T-cell (primary cell): ENCODE measurements at places on chromosomes 3 and 15.
A peak's percentile ranks its signal among the peaks of the same experiment; 100 is the strongest.

GRCh38 chr15:79844221-79844620, 52.6 kb downstream of the MTHFS start:
- no peak for DNase-seq

GRCh38 chr15:63188926-63189871, at the start of gene RAB8B:
Gene RAB8B, plus strand, starts transcription at chr15:63189606. Its CDS starts 19 bp downstream, at chr15:63189625.
- peak; percentile 96 for DNase-seq

DNA sequence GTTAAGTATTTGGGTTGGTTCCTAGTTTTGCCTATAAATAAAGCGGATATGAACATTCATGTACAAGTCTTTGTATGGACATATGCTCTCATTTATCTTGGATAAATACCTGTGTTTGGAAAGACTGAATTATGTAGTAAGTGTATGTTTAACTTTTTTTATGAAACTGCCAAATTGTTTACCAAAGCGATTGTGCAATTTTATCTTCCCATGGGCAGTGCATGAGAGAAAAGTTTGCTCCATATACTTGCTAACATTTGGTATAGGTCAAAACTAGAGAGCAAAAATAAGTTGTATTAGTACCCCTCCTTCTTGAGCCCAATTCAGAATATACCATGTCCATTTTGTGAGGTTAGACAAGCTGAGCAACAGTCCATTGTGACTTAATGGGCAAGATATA, 502.6 kb downstream of the SQOR start:
- DNase-seq: no peak

DNA sequence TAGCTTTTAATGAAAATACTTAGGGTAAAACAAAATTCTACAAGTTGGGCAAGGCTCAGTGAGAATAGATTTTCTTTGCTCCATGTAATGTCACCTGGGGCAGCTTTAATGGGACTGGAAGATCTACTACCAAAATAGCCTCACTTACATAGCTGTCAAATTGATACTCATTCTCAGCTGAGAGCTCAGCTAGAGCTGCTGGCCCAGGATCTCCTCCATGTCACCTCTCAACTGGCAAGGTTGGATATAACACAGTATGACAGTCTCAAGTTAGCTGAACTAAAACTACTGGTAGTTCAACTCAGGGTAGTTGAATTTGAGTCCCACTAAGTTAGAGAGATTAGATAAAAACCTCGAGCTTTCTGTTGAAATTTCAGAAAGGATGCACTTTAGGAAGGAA, 218.5 kb upstream of the PLSCR5 start:
- no peak for DNase-seq

- DNase-seq: no peak
Observed at GRCh38 chr3:62785384-62785783, 89.8 kb downstream of the CADPS start.

DNA sequence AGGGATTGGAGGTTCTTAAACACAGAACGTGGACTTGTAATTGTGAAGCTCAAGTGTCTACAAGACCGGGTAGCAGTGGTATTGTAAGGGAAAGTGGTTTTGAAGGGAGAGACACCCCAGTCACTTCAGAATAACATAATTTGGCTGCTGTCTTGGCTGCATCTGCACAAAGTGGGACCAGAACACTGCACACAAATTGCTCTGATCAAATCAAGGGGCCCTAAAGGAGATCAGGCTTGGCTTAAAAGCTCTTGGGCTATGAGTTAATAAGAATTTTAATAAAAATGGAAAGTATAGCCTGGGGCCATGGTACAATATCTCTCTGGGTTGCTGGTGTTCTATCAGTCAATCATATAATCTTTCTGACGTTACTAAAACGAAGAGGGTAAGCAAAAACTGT, 356.1 kb upstream of the ICE2 start:
- DNase-seq: no peak

GRCh38 chr3:157912514-157913451, 193.4 kb downstream of the SHOX2 start:
- no peak for DNase-seq

GRCh38 chr15:69629631-69630161, 177.1 kb downstream of the RPLP1 start:
- no peak for DNase-seq

DNA sequence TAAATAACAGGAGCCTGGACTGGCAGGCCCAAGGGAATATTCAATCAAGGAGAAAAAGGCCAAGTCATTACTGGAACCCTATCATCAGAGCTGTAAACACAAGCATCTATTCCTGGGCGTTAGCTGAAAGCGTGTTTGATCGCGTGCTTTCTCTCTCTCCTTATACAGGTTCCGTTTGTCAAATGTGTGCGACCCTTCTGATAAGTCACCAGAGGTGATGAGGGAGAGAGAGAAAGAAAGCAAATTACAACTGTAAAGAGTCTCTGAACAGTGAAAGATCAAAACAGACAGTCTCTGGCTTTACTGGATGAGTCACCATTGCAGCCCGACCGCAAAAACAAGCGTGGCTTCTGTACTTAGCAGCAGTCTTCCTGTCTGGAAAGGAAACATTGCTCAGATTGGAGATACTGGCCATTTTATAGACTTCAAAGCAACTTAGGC, 39.5 kb upstream of the TPRG1 start:
- DNase-seq: peak; percentile 55

DNA sequence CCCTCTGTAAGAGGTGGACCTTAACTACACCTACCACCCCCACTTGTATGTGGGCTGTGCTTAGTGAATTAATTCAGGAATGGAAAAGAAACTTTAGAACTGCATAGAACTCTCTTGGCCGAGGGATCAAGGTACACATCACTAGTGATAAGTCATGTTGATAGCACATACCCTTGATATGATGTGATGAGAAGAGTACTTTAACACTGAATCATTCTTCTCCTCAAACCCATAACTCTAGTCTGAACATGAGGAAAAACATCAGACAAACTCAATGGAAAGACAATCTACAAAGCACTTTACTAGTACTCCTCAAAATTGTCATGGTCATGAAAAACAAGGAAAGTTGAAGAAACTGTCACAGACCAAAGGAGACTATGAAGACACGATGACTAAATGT, 87.6 kb downstream of the P2RY1 start:
- no peak for DNase-seq

DNA sequence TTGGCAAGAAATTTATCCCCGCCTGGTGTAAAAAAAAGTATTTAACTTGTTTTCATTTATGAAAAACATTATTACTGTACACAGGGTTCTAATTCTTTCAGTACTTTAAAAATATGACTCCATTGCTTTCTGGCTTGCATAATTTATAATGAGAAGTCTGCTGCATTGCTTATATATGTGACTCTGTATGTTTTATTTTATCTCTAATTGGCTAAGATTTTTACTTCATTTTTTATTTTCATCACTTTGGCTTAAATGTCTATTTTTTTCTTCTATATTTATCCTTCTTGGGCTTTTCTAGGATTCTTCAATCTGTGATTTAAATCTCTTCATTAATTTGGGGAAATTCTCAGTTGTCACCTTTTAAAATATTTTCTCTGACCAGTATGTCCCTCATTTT, 636.6 kb upstream of the NR2F2 start:
- DNase-seq: no peak

DNA sequence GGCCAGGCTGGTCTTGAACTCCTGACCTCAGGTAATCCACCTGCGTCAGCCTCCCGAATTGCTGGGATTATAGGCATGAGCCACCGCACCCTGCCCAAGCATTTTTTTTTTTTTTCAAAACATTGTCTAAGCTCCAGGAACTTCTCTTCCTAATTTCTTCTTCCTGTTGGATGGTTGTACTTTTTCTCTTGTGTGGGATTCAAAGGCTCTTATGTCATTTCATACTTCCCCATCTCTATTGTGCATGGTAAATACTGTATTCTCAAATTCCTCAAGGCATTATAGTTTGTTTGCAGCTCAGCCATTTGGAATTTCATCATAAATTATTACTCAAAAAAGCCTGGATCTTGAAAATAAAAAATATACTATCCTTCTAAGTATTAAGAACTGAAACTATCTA, 199.1 kb upstream of the GADL1 start:
- DNase-seq: no peak

GRCh38 chr3:72848703-72849081, 447 bp upstream of the SHQ1 start:
- DNase-seq: peak; percentile 27

GRCh38 chr15:79641841-79642240, 209.7 kb downstream of the MINAR1 start:
- DNase-seq: no peak

GRCh38 chr3:106482451-106482850, 613.6 kb upstream of the CBLB start:
- no peak for DNase-seq

DNA sequence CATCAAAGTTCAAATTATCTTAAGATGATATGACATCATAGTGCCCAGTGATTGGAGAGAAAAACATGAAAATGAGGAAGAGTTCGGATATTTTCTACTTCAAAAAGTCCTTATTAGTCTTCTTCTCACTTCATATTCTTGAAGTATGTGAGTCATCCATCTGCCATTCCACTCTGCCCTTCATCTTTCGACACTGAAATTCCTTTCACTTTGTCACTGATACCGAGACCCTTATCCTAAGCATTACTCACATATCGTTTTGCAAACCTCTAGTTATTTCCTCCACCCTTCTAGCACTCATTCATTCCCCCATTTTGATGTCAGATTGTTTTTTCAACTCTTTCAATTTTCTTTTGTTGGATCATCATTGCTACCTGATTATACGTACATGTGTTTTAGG, 4.0 kb downstream of the OR5H14 start:
- DNase-seq: no peak

DNA sequence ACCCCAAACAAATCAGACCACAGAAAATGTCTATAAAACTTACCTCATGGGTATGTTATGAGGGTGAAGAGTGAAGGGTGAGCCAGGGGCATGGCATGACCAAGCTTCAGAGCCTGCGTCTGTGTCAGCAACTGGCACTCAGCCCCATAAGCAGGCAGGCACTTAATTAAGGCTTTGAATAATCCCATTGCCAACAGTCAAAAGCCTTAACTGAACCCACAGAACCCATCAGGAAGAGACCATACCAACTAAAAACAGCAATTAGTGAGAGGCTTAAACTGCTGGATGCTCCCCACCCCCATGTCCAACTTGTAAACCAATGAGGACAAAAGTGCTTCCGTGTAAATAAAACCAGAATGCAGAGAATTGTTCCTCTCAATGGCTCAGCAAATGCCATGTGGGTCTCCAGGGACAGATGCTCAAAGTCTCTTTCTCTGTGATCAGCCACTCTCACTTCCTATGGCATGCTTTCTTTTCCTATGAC, 126.0 kb downstream of the MYLK start:
- no peak for DNase-seq
